NCI-H2081 (cell line): ENCODE measurements at places on chromosomes 3 and 15.

- no peak for DNase-seq
Measured at GRCh38 chr3:149647285-149647684, 10.5 kb downstream of the WWTR1 start.

- DNase-seq = no peak
Measured at GRCh38 chr3:186425788-186426730, 64.0 kb upstream of the DGKG start.

GRCh38 chr3:57397175-57398026, 104.9 kb upstream of the ASB14 start:
- DNase-seq = peak; percentile 7

- no peak for DNase-seq
Measured at GRCh38 chr3:76855451-76855850, 184.4 kb upstream of the ROBO2 start.

DNA sequence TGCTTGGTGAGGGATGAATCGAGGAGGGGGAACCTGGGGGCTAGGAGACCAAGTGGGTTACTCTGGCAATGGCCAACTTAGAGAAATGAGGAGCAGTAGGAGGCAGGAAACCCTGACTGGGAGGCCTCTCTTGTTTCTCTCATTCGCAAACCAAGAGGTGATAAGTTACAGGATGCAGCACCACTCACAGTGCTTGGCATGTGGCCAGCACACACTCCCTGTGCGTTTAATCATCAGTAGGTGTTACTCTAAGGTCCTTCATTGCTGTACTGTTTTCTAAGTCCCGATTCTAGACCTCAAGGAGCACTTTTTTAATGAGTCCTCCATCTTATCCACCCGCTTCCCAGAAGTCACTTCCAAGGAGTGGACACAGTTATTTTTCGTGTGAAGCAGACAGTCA, 314.1 kb upstream of the TRIM42 start:
- DNase-seq = peak; percentile 78

DNA sequence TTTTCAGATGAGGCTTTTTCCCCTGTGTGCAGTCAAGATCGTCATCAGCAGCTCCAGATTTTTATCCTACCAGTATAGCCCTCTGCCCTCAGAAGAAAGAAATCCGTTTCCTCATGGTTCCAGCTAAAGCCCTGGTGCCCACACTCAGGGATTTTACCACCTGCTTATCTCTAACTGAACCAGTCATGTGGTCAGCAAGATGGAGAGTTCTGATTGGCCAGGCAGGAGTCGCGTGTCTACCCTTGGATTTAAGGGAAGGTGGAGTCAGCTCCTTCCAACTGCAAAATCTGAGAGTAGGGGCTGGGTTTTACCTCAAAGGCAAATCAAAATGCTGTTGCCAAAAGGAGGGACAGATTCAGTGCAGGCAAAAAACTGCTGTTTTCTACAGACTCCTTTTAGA, 135.3 kb downstream of the LRTM1 start:
- no peak for DNase-seq

DNA sequence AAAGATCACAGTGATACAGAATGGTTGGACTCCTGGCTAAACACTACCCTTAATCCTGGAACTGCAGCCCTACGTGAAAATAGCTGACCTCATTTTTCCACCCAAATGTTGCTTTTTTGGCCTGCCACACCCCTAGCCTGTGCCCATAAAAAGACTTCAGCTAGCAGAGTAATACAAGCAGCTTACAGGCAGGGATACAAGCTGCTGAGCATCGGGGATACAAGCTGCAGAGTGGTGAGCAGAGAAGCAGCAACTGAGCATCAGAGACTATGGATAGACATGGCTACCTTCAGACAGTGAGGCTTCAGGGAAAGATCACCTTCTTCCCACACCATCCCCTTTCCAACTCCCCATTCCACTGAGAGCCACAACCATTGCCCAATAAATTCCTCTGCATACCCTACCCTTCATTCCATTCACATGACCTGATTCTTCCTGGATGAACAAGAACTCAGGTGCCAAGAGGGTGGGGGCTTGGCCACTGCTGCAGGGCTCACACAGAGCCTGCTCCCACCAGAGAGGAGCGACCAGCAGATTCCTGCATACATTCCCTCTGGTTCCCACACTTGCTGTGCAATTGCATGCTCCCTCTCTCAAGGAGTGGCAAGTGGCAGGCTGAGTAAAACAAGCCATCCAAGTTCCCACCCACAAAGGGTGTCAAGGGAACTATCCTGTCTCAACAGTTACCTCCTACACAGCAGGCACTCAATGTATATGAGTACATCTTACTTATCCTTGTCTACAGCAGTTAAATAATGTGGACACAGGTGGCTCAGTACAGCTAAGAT, 217.5 kb downstream of the ALCAM start:
- DNase-seq = no peak

- DNase-seq = peak; percentile 18
Measured at GRCh38 chr15:45429941-45430792, 51.8 kb upstream of the GATM start.

DNA sequence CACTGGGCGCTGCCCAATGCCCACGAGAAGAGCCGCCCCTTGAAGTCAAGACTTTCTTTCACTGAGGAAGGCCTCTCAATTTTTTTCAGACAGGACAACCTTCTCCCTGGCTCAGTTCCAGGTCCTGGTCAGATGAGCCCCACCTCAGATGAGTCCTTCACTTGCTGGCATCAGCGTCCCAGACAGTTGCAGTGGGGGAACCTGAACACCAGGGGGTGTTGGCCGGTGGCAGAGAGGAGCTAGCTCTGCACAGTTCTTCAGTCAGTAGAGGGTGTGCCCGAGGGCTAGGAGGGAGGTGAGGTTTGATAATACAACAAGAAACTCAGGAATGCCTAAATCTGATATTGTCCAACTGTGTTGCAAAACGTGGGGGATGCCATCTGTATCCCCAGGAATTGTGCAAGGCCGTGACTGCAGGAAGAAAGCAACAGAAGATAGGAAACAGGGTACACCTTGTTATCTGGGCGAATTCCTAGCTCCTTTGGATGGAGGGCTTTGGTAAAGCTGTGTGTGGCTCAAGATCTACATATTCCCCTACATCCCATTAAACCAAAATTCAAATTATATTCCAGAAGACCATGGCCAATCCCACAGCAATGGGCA, 34.3 kb downstream of the CCR3 start:
- DNase-seq = peak; percentile 1

GRCh38 chr3:128144512-128145187, 8.6 kb upstream of the EEFSEC start:
- DNase-seq = no peak

GRCh38 chr3:198076722-198077308, 116.8 kb downstream of the LMLN start:
- no peak for DNase-seq

DNA sequence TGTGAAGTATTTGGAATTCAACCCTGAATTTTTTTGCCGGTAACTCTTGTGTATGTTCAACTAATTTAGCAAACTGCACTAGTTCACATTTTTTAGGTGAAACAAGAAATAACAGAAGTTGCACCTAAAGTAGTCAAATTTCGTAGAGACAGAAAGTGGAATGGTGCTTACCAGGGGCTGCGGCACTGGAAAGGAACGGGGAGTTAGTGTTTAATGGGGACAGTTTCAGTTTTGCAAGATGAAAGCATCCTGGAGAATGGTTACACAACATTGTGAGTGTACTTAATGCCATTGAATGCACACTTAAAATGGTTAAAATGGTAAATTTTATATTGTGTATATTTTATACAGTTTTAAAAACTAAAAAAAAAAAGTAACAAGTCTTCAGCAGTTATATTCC, 27.4 kb downstream of the PPARG start:
- DNase-seq = no peak

- no peak for DNase-seq
Measured at GRCh38 chr3:9784965-9785364, 7.3 kb downstream of the TADA3 start.

DNA sequence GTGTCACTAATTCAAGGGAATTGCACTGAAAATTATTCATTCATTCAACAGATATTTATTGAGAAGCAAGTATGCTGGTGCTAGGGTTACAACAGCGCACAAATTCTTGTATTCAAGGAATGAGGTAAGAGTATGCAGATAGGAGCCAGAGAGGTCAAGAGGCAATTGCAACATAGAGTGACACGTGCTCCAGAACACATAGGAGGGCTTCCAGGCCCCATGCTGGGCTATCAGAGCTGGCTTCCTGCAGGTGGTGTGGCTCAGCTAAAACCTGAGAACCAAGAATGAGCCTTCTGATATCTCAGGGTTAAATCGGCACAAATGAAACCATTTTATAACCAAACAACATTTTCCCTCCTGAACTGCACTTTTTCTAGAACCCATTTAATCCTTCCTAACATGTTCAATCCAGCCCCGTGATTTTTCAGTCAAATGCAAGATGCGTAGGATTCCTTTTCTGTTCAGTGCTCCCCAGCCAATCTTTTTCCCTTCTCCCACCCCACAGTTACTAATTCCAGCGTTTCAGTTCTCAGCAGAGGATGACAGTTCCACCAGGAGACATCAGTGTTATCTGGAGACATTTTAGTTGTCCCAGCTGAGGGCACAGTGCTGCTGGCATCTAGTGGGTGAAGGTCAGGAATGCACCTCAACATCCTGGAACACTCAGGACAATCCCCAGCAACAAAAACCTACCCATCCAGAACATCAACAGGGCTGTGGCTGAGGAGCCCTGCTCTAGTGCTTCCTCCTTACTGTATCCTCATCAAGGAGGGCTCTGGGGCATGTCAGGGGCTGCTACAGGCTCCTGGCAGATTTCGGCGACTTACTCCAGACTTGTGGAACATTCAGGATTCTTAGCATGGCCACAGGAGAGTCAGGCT, 13.1 kb downstream of the CCR5AS start:
- no peak for DNase-seq

DNA sequence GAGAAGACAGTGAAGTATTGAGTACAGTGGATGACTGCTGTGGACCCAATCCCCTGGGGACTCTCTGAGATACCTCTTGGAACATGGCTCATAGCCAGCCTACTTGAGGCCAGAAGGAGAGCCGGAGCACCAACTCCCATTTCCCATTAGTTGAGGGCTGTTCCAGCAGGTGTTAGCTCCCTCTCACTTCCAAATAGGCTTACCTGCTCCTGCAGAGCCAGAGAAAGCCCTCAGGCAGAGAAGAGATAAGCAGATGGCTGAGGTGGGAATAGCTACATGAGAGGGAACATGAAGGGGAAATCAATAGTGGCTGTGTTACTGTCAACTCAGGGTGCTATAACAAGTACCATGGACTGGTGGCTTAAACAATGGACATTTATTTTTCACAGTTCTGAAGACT, 4.6 kb upstream of the CCK start:
- DNase-seq = peak; percentile 2

- no peak for DNase-seq
Measured at GRCh38 chr3:113105966-113106660, 105.2 kb upstream of the BOC start.

- DNase-seq = no peak
Measured at GRCh38 chr3:33989229-33989628, 190.8 kb downstream of the PDCD6IP start.

- DNase-seq = no peak
Measured at GRCh38 chr3:52069135-52069534, 12.8 kb upstream of the DUSP7 start.

- DNase-seq = no peak
Measured at GRCh38 chr3:155308831-155309230, 15.3 kb upstream of the STRIT1 start.

DNA sequence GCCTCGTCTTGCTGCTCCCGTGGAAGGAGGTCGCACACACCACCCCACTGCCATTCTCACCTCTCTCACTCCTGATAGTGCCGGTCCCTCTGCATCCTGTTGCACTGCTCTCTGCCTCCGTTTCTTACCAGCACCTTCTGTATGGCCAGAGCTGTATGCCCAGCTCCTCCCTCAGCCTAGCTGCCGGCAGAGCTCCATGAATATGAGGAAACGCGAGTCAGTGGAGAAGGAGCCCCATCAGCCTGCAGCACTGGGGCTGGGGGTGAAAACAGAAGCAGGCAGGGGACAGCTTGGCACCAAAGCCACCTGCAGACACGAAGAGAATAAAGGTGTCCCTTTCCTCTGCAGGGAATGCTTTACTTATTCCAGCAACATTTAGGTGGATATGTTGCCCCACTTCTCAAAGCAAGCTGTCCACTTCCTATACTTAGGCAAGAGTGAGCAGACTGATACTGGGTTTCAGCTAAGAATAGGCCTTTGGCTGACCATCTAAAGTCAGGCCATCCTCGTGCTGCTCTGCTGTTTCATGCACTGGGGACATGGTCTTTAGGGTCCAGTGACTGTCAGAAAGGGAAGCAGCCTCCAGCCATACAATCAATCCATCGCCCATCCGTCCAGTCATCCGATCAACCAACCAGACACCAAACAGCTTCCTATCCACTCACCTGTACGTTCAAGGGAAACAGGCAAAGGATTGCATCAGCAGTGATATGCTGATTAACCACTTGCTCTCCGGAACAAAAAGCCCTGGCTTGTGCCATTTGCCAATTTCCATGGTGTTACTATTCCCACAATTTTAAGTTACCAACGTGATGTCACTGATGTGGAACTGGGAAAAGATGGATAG, 222.7 kb downstream of the XXYLT1 start:
- no peak for DNase-seq

DNA sequence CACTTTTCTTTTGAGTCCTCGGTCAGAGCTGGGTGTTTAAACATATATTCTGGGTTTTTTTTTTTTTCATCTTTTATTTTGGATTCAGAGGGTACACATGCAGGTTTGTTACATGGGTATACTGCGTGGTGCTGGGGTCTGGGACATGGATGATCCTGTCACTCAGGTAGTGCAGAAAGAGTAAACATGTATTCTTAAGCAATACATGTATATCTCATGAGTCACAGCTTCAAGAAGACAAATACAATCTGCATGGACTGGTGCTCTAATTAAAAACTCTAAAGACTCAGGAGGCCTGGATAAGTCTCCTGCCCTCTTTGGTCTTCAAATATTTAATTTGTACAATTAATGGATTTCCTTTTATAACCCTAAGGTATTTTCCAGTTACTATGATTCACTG, 50.6 kb upstream of the PHLDB2 start:
- DNase-seq = no peak

DNA sequence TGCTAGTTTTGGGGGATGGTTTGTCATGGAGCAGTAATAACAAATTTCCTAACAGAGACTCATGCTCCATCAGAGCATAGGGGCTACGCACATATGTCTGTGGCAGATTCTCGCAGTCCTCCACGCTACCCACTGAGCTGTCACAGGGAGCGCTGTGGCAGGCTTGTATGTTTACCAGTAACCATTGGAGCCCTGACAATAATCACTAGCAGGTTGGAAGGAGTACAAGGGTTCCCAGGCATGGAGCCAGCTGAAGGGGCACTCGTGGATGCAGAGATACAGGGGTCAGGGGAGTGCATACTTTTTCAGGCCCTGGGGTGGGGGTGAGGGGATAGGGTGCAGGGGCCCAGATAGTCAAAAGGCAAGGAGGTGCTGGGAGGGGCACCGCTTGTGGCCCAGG, 7.9 kb upstream of the GP9 start:
- DNase-seq = peak; percentile 76
